ENCODE measurements at places on chromosomes 2 and 18.

DNA sequence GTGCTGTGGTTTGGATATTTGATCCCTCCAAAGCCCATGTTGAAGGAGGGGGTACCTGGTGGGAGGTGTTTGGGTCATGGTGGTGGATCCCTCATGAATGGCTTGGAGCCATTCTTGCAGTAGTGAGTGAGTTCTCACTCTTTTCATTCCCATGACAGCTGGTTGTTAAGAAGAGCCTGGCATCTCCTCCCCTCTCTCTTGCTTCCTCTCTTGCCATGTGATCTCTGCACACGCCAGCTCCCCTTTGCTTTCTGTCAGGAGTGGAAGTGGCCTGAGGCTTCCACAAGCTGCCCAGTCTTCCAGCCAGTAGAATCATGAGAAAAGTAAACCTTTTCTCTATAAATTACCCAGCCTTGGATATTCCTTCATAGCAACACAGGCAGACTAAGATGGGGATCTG lies 8.6 kb downstream of the ADD2 start:
- no peak for DNase-seq

DNA sequence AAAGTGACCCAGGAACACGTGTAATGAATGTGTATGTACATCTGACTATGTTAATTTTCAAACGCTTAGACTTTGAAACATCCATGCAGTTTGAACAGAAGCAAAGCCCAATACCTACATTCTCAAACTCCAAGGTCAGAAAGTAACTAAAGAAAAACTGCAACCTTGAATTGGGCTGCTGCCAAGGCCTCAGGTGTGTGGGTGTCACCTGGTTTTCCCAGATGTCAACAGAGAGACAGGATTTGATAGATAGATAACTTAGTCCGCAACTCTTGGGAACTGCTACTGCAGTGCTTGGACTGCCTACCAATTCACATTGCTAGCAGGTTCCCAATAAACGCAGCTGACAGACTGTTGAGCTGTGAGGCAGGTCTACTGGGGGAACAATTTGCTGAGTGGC lies 78.7 kb upstream of the PAPOLG start:
- no peak for DNase-seq

DNA sequence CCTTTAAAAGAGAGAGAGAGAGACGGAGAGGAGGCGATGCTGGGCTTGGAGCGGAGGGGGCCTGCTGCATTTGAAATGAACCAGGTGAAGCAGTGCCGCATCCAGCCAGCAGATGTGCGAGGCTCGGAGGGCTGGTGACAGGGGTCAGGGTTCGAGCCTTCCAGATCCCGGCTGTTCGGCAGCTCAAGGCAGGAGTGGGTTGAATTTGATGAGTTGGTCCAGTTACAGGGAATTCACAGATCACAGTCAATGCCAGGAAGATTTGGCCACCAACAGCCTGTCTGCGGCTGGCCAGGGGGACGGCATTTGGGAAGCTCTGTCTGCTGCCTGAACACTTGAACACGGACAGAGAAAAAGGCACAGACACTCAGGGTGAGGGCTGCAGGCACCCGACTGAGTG lies 48.6 kb downstream of the PTGR3 start:
- DNase-seq: no peak

DNA sequence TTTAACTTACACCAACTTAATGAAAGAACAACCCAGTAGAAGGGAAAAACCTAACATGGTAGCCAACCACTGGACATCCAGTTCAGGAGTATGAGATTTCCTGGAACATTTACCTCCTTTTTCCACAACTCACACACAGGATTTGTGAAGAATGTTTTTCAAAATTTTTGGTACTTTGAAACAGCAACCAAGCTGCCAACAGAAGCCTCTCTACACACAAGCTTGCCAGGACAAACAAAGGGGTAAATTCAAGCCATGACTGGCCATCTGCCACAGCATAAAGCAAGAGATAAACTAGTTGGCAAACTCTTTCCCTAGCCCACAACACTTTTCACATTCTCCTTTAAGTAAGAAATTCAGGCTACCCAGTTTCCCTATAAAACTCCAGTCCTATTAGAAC lies 21.4 kb downstream of the MGAT4A start:
- DNase-seq: no peak

DNA sequence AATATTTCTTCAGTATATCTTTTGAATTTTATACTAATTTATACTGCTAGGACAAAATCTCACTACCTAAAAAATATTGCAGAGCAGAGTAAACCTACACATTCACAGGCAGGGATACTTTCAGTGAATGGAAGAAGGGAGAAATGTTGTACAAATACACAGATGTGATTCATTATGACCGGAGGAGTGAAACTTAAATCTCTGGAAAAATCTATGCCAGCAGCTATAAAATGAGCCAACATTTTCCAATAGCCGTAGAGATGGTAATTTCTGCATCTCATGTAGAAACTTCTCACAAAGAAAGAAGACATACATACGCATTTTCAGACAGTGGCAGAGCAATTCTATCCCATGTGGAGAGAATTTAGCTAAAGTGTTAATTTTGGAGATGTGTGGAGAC lies 54.8 kb downstream of the KCNS3 start:
- no peak for DNase-seq

GRCh38 chr2:212893216-212893615 lies 258.2 kb downstream of the IKZF2 start:
- no peak for DNase-seq

- DNase-seq: no peak
Observed at GRCh38 chr2:6750411-6751158, 115.1 kb downstream of the CMPK2 start.

GRCh38 chr2:8243748-8244400 lies 438.0 kb upstream of the ID2 start:
- no peak for DNase-seq

GRCh38 chr2:65922794-65923193 lies 490.4 kb upstream of the SPRED2 start:
- DNase-seq: peak; percentile 18

DNA sequence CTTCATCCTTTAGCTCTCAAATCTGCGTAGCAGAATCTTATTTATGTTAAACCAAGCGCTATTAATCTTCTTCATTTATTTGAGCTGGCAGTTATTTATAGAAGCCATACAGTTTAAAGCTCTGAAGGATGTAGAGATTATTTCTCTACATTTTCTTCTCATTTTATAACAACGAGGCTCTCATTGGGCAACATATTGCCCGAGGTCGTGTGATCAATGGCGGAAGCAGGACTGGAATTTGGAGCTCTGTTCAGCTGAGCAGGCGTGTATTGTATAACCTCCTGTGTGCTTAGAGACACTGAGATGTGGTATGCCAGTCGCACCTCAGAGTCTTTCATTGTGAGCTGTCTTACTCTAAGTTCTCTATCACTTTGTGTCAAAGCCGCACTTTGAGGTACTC lies 17.5 kb upstream of the DRC1 start:
- DNase-seq: no peak

DNA sequence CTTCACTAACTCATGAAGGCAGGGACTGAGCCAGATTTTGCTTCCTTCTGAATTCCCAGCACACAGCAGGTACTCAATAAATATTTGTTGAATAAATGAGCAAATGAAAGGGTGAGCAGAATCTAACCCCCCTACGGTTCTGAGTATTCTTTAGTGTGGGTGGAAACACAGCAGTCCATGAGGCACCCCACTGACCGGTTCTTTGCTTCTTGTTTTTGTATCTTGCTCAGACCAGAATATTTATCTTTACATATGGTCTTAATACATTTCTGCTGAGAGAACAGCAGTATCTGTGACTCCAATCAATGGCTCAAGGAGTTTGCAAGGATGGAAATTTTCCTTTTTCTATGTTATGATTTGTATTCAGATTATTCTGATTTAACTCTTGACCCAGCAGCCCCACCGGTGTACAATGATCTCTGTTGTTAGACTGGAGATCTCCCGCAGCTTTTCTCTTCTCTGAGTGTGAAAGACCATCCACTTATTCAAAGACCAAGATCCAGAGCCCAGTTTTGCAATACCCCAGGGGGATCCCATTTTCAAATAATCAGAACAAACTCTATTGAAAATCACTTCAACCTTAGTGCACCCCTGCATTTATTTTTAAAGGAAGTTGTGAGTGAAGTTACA lies 506.5 kb upstream of the TNP1 start:
- DNase-seq: no peak

- DNase-seq: no peak
Observed at GRCh38 chr2:60313470-60314172, 239.8 kb downstream of the BCL11A start.

DNA sequence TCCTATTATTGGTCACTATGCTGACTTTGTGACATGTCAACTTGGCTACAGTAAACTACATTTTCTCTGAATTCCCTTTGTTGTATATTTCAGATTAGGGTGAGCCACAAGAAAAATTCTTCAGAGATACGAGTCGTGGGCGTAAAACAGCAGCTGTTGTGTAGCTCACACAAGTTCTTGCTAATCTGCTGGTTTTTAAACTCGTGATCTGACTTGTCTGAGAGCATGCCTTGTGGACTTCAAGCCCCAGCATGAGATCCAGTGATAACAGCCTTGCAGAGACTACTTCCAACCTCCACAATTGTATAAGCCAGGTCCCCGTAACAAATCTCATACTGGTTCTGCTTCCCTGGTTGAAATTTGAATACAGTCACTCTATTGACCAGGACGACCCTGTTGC lies 259.8 kb upstream of the LYPD1 start:
- no peak for DNase-seq

- DNase-seq: no peak
Observed at GRCh38 chr2:201118961-201119854, 3.2 kb downstream of the CFLAR start.

GRCh38 chr2:189487283-189488007 lies 46.2 kb downstream of the WDR75 start:
- DNase-seq: no peak

DNA sequence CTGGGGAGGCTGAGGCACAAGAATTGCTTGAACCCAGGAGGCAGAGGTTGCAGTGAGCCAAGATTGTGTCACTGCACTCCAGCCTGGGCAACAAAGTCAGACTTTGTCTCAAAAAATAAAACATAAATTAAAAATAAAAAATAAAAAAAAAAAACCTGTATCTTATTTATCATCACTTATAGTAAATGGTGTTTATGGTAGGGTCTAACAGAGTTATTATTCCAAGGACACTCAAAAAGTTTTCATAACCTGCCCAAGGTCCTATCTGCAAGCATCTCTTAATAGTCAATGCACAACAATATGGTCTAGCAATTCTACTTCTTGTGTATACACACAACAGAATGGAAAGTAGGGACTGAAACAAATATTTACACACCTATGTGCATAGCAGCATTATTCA lies 47.3 kb upstream of the MYCN start:
- no peak for DNase-seq

DNA sequence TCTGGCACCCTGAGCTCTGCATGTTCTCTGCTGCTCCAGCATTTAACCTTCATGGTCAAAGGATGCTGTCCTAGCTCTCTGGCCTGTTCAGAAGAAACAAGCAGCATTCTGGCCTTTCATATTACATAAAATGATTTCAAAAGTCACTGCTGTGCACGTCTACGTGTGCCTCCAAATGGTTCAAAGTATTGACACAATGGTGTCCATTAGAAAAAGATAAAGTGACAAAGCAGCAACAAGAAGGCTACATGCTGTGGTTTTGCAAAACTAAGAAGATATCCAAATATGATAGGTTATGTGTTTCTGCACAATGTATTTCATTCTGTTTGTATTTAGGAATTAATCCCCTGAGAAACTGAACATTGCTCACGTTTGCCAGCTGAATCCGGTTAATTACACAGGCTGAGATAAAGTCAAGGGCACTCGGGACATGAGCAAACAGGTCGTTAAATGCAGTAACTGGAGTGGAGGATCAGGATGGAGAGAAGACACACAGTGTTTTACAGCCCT lies 258.5 kb downstream of the DOK6 start:
- no peak for DNase-seq

DNA sequence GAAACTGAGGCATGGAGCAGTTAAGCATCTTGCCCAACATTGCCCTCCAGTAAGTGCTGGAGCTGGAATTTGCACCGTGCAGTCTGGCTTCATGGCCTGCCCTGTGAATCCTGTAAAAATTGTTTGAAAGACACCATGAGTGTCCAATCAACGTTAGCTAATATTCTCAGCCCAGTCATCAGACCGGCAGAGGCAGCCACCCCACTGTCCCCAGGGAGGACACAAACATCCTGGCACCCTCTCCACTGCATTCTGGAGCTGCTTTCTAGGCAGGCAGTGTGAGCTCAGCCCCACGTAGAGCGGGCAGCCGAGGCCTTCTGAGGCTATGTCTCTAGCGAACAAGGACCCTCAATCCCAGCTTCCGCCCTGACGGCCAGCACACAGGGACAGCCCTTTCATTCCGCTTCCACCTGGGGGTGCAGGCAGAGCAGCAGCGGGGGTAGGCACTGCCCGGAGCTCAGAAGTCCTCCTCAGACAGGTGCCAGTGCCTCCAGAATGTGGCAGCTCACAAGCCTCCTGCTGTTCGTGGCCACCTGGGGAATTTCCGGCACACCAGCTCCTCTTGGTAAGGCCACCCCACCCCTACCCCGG lies 1.3 kb downstream of the PROC start:
- DNase-seq: no peak

GRCh38 chr2:62119311-62119974 lies 76.5 kb upstream of the B3GNT2 start:
- DNase-seq: no peak

DNA sequence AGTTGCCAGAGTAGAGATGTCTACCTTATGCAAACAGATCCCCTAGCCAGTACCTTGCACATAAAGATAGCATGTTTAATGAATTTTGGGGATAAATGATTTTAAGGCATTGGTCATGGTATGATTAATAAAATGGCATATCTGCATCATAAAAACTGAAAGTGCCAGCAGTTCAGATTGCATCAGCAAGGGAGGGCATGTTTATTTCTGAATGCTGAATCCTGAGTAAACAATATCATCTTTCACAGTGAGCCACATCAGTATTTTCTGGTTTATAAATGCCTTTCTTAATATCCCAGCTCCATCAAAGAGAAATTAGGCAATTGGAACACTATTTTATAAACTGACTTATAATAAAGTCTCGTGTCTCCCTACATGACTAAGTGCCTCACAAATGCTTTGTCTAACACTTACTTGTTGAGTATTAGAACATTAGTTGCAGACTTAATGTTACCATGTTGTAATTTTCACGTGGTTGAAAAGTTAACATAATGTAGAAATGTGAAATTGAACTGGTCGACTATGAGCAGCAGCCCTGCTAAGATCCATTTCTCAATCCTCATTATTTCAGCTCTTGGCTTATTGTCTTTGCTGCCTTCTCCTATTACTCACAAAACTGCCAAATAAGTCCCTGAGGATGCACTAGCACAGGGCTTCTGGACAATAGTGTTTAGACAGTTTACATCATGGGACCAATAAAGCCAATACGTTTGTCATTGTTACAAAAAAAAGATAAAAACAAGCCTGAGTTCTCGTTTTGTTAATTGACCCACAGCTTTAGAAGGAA lies 48.0 kb downstream of the LANCL1 start:
- DNase-seq: no peak

DNA sequence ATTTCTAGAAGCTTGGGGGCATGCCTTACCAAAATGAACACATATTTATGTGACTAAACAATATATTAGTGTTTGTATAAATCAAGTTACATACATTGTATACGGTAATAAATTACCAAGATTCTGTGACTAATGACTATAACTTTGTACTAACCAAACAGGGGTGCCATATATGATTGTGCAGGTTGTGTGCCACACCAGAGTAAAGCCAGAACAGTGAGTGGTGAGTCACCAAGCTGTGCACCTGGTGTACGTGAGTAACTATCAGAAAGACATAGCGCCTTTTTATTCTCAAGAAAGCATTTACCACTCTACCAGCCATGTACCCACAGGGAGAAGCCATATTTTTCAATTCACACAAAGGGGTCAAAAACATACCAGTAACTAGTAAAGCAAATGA lies 453.2 kb upstream of the PIK3C3 start:
- no peak for DNase-seq

GRCh38 chr2:55729136-55729685 lies 35.6 kb upstream of the PNPT1 start:
- DNase-seq: no peak
